ENCODE measurements at places on chromosomes 3 and 15.

- no peak for DNase-seq
Observed at GRCh38 chr3:176352716-176353334, 844.5 kb downstream of the TBL1XR1 start.

- no peak for DNase-seq
Observed at GRCh38 chr3:125002414-125003368, 53.1 kb downstream of the HEG1 start.

- no peak for DNase-seq
Observed at GRCh38 chr15:69914040-69914439, 183.7 kb downstream of the TLE3 start.

- no peak for DNase-seq
Observed at GRCh38 chr15:68143785-68144184, 61.3 kb downstream of the CALML4 start.

- DNase-seq = no peak
Observed at GRCh38 chr3:31409389-31409788, 123.3 kb upstream of the STT3B start.

GRCh38 chr3:185152410-185153170 is at the start of gene C3orf70:
TSS of gene C3orf70 (minus strand) at chr3:185153060. CDS start at chr3:185152823, 237 bp downstream.
- DNase-seq = no peak

- DNase-seq = peak; percentile 44
Observed at GRCh38 chr15:78077053-78077870, at the start of gene TBC1D2B. TSS of gene TBC1D2B (minus strand) at chr15:78077711. CDS start at chr15:78077652, 59 bp downstream.

- DNase-seq = no peak
Observed at GRCh38 chr3:58487140-58487886, 4.6 kb upstream of the KCTD6 start.

GRCh38 chr15:39051626-39052322 is 487.2 kb upstream of the RASGRP1 start:
- DNase-seq = no peak

GRCh38 chr15:56754772-56755370 is 21.6 kb upstream of the ZNF280D start:
- no peak for DNase-seq

- no peak for DNase-seq
Observed at GRCh38 chr3:3586336-3586735, 212.9 kb upstream of the LRRN1 start.

- DNase-seq = no peak
Observed at GRCh38 chr15:69926006-69926405, 171.7 kb downstream of the TLE3 start.

All from activated CD8-positive, alpha-beta memory T cell treated with anti-CD3 and anti-CD28 coated beads for 4 hours (primary cell).